ENCODE measurements at places on chromosomes 16 and 17. TPM values are rescaled to one million over a fixed set of nuclear protein-coding genes. Genes with fewer than 3 reads are reported as not detected.

FBXO39 gene
- 0.31 TPM for total RNA-seq

CTRB1 gene
- not detected for total RNA-seq

LRRC46 gene
- 1.6 TPM for total RNA-seq

IL21R gene
- 6.6 TPM for total RNA-seq

GP1BA gene
- 0.17 TPM for total RNA-seq

PIPOX gene
- total RNA-seq: 1.7 TPM

KAT8 gene
- 46.6 TPM for total RNA-seq

- DNase-seq: no peak
Observed at GRCh38 chr17:82787081-82787848, 35.4 kb downstream of the TBCD start.

DNA sequence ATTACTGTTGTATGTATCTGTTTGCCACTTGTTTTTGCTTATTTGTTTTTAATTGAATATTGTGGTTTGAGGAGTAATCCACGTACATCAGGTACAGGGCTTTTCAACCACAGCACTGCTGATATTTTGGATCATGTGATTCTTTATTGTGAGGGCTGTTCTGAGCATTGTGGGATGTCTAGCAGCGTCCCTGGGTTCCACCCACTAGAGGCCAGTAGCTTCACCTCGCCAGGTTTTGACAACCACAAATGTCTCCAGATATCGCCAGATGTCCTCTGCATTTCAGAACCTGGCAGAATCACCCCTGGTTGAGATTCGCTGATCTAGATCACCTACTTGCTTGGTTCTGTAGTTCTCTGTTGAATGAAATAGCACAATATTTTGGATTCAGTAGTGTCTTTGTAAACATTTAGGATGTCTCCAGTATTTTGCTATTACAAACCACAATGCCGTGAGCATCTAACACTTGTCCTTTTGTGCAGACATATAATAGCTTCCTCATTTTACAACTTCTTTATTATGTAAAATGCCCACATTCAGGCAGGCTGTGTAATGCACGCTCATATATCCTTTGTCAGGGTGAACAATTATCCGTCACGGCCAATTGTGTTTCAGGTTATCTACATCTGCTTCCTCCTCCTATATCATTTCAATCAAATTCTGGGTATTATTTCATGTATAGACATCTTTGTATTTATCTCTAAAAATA lies 380.3 kb downstream of the SNX29 start:
- no peak for DNase-seq

GRCh38 chr17:17028059-17028877 lies 14.0 kb upstream of the MPRIP start:
- DNase-seq: peak; percentile 100

- DNase-seq: no peak
Observed at GRCh38 chr16:87571868-87572244, 30.5 kb upstream of the JPH3 start.

GRCh38 chr17:50635982-50636803 lies 1.5 kb downstream of the ABCC3 start:
- no peak for DNase-seq

GRCh38 chr17:11412654-11413053 lies 171.6 kb downstream of the SHISA6 start:
- DNase-seq: no peak

DNA sequence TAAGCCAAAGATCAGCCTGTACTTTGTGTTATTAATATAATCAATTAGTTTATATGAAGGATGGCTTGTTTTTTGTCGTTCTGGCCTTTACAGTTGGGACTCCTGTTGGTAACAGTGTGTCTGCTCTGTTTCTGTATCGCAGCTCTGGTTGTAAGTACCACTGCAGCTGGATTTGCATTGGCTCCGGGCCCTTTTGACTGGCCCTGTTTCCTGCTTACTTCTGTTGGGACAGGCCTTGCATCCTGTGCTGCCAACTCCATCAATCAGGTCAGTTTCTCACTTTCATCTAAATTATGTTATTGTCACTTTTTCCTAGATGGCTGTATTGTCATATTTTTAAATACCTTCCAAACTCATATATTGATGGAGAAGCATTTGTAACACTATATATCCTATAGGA lies 32.7 kb downstream of the COX10 start:
- DNase-seq: no peak

DNA sequence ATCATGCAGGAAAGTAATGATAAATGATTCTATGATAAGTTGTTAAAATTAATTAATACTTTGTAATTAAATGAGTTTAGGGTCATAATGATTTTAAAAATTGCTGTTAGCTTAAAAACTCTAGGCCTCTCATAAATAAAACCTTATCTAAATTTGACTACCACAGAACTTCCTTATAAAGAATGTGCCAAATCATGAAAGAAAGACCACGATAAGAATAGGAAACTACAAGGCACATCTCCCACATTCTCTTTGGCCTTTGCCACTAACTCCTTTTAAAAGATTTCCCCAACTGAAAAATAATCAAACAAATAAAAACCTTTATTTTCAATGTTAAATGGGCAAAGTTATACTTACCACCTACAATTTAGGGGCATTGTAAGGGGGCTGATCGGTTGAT lies 164.6 kb upstream of the C17orf78 start:
- DNase-seq: no peak

- DNase-seq: no peak
Observed at GRCh38 chr17:81120149-81120484, 45.2 kb upstream of the PVALEF start.

DNA sequence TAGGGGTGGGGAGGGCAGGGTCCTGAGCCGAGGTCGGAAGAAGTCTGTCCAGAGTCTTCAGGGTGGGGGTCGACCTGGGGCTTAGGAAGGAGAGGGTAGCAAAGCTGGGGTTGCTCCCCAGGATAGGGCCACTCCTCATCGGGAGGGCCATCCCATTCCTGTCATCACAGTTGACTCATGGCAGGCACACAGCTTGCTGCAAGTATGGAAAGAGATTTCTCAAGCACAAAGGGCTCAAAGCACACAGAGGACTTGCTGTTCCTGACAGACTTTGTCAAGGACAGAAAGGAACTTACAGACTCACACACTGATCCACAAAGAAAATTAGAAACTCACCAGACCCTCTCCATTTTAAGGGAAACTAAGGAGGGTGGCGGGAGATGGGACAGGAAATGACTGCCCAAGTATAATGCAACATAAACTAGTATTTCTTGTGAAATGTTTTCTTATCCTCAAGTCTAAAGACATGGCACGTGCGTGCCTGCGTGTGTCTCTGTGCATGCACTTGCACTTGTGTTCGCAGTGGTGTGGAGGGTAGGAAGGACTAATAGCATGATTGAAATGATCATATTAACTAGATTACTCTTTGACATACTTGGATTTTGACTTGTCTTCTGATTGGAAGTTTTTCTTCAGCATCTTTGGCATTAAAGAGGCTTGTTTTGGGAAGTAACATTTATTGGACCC lies 2.4 kb downstream of the AOC2 start:
- peak; percentile 18 for DNase-seq

DNA sequence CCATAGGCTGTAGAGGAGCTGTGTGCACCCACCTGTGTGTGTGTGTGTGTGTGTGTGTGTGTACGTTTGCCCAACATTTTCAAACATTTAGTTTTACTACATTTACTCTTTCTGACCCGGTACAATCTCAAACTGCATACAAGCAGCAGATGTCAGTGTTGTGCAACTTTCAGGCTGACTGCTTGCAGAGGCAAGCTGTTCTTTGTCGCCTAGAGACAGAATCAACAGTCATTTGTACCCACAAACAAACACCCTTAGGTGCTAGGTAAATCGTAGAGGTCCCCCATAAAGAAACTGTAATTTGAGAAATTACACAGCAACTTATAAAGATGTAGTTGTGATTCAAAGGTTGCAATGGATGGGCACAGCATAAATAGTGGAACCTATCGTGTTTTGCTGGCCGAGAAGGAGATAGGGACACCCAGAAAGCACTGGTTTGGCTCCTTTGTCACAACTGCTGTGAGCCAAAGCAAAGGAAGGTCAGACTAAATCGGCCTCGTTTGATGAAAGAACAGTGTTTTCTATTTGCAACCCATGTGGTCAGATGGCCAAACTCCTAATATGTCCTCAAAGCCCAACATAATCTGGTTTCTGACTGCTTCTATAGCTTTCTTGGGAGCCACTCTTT lies 478.4 kb downstream of the TOX3 start:
- DNase-seq: peak; percentile 4

GRCh38 chr17:5822281-5823060 lies 238.2 kb upstream of the NLRP1 start:
- DNase-seq: peak; percentile 32

GRCh38 chr17:44905006-44906000 lies 6.1 kb upstream of the EFTUD2 start:
- DNase-seq: peak; percentile 36

GRCh38 chr16:19607616-19608280 lies 52.2 kb downstream of the VPS35L start:
- DNase-seq: no peak

DNA sequence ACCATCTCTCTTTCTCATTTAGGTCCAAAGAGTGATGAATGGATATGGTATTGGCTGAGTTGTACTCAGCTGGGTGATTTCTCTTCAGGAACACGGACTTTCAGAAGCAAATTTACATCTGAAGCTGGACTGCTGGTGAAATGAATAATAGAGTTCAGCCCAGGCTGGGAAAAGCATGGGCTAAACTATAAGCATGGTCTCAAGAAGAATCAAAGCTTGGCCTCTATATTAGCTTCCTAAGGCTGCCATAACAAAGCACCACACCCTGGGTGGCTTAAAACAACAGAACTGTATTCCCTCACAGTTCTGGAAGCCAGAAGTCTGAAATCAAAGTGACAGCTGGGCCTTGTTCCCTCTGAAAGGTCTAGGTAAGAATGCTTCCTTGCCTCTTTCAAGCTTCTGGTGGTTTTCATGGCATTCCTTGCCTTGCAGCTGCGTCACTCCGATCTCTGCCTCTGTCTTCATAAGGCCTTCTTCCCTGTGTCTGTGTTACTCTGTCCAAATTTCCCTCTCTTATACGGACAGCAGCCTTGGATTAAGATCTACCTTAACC lies 89.8 kb upstream of the CES5A start:
- no peak for DNase-seq

- peak; percentile 44 for DNase-seq
Observed at GRCh38 chr16:46929378-46930332, 43.8 kb downstream of the DNAJA2 start.
